ENCODE measurements at places on chromosomes 6 and 20.
A peak's percentile ranks its signal among the peaks of the same experiment; 100 is the strongest.

- DNase-seq = no peak
These were observed 10.9 kb downstream of the PYGB start for GRCh38 chr20:25258828-25259227.

GRCh38 chr20:40682104-40682981 lies 6.7 kb downstream of the MAFB start:
- no peak for DNase-seq

- no peak for DNase-seq
These were observed 3.8 kb downstream of the SLC2A4RG start for GRCh38 chr20:63743210-63743970.

- no peak for DNase-seq
These were observed 84.2 kb downstream of the FOXF2 start for GRCh38 chr6:1473598-1473997.

GRCh38 chr20:50645253-50646068 lies 45.9 kb downstream of the RIPOR3 start:
- DNase-seq = no peak

- DNase-seq = no peak
These were observed 223.4 kb upstream of the TAB2 start for GRCh38 chr6:149094156-149094555.

- no peak for DNase-seq
These were observed 30.7 kb downstream of the FGD2 start for GRCh38 chr6:37036146-37036545.

- DNase-seq = no peak
These were observed 146.5 kb upstream of the TOP1 start for GRCh38 chr20:40882152-40882551.

DNA sequence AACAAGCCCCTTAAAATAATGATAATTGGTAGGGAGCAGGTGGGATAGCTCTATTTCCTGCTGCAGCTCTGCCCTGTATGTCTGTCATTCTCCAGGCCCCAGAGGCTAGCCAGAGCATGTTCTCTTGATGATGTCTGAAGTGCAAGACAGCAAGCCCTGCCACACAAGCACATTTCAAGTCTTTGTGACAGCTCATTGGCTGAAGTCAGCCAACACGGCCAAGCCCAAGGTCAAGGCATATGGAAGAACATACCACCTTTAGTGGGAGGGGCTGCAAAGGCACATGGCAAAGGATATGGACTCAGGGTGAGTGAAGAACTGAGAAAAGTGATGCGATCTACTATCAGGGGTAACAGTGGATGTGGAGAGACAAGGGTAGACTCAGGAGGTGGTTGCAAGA lies 116.1 kb downstream of the PRND start:
- no peak for DNase-seq

- no peak for DNase-seq
These were observed 35.8 kb downstream of the ZBTB46 start for GRCh38 chr20:63795178-63795830.

DNA sequence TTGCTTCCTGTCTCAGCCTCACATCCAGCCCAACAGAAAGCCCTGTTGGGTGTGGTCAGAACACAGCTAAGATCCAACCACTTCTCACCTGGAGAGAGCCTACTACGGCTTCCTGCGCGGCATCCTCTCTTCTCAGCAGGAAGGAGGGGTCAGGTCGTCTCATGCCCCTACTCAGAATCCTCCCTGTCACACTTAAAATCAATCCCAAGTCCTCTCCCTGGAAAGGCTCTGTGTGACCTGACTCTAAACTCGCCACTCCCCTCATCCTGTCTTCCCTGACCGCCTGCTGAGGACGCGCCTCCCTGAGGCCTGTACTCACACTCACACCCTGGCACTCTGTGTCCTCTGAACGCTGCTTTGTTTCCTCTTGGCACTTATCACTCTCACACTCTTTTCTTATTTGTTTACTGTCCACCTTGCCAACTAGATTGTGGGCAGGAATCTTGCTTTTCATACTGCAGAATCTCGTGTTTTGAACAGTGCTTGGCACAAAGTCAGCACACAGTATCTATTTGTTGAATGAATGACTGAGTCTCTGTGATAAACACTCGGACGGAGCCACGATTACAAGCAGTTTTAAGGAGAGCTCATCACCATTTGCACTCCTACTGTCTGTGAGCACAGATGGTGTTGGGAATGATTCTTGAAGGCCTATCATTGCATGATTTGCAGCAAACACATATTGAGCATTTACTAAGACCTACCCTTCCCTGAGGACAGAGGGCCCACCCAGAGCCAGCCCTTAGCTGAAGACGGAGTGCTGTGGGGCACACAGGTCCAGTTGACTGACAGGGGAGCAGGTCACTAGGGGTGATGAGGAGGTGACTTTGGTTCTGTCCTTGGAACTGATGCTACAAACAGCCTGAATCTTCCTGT lies 18.7 kb downstream of the RAB5IF start:
- DNase-seq = peak; percentile 25

GRCh38 chr6:44202332-44202971 lies 14.3 kb upstream of the MYMX start:
- DNase-seq = no peak

DNA sequence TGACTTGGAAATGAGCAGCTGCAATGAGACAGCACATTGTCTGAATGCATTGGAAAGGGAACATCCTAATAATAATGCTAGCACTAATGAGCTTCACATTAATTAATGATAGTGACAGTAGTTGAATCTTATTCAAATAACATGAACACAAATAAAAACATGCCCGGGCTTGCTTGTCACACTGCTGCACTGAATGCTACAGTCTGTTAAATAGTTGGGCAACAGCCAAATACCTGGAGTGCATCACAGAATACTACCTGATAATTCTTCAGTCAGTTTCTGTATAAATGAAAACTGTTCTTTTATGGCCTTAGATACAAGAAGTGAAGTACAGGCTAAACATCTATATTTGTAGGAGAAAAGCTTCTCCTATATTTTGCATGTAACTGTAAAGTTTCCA lies 458.7 kb downstream of the RNF144B start:
- no peak for DNase-seq

DNA sequence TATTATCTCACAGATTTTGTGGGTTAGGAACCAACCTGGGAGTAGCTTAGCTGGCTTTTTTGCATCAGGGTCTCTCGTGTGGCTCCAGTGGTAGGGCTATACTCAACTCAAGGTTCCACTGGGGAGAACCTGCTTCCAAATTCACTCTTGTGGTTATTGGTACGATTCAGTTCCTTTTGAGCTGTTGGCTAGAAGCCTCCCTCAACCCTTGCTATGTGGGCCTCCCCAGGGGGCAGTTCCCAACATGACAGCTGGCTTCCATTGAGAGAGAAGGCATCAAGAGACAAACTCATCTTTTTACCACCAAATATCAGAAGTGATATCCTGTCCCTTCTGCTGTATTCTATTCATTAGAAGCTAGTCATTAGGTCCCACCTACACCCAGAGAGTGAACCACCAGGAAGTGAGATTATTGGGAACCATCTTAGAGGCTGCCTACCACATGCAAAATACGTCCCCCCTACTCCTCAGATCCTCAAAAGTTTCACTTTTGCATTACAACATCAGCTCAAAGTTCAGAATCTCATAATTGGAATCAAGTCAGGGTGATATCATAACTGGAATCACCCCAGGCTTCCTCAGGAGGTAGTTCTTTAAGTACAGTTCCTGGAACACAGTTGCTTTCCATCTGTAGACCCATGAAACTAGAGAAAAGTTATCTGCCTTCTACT lies 30.9 kb downstream of the MKKS start:
- DNase-seq = no peak

DNA sequence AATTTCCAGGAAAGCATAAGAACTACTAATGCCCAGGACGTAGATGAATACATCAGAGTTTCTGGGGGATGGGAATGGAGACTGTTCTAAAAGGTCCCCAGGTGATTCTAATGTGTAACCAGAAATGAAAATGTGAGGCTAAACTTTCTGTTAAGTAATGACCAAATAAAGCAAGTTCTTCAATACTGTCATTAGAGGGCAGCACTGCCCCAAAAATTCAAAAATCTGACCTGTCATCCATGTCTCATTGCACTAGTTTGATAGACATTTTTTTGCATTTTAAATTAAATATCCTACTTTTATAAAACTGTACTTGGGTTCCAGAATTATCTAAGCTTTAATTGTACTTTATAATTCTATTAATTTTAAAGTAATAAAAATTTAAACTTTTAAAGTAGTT lies 94.9 kb downstream of the RFX6 start:
- DNase-seq = peak; percentile 76

DNA sequence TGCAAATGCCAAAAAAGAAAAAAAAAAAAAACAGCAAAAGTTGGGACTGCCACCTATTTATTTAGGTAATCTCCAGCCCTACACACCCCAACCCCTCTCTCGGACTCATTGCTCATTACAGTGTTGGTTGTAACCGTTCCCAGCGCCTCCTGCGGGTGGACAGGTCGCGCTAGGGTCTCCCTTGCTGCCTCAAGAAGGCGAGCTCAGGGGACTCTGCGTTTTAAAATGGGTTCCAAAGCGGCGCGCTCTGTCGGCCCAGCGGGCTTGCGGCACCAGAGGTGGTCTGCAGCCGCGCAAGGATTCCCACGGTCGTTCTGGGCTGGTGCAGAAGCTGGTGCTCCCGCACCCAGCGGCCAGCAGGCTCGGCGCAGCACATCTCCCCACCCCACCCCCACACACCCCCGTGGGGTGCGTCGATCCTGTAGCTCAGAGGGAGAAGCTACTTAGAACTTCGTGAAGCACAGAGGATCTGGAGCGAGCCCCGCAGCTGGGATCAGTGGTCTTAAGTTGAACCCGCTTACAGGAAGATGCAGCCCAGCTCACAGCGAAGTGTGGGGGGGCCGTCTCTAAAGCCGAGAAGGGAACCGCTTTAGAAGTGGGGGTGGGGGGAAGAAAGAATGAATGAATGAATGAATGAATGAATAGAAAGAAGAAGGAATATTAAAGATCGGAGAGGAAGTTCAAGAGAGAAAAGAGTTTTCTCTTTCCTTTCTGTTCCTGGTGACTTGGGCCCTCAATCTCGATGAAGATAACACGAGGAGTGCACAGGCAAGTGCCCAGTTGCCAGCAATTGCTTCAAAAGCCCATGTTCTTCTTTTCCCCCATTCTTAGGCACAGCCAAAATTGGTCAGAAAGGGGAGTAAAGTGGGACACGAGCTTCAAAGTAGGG lies 780 bp downstream of the TFAP2A start:
- no peak for DNase-seq

- no peak for DNase-seq
These were observed 4.0 kb downstream of the CST9 start for GRCh38 chr20:23601715-23602114.

- peak; percentile 59 for DNase-seq
These were observed 489.8 kb upstream of the SOX4 start for GRCh38 chr6:21103626-21104224.

GRCh38 chr20:32338665-32339064 lies 19.5 kb upstream of the ASXL1 start:
- DNase-seq = no peak

GRCh38 chr6:46925563-46926253 lies 4.0 kb upstream of the ADGRF5 start:
- no peak for DNase-seq

DNA sequence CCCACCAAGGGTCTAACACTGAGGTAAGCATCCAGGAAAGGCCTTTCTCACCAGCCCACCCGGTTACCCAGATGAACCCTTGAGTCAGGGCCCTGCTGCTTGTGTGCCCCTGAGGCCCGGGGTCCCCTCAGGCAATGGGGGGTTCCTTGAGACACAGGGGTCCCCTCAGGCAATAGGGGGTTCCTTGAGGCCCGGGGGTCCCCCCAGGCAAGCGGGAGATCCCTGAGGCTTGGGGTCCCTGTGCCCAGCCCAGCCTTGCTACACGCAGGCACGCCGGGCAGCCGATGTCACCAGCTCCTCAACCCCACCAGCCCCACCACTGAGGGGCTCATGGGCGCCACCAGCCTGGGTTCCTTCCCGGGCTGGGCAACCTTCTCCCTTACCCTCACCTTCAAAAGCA lies 247.2 kb downstream of the TTLL2 start:
- DNase-seq = no peak

DNA sequence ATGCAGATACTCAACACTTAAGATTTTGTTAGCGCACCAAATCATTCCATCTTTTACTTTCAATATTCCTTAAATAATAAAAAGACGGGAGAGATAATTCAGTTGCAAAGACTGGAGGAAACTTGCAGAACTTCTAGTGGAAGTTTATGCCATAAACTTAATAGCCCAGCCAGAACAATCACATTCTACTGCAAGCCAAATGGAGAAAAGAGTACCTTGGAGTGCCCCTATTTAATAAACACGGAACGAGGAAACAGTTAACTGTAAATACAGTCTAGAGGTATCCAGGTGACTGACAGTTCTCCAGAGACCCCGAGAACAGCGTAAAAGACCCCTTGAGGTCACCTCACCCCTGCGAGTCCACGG lies 635 bp downstream of the SLC35B3 start:
- no peak for DNase-seq

DNA sequence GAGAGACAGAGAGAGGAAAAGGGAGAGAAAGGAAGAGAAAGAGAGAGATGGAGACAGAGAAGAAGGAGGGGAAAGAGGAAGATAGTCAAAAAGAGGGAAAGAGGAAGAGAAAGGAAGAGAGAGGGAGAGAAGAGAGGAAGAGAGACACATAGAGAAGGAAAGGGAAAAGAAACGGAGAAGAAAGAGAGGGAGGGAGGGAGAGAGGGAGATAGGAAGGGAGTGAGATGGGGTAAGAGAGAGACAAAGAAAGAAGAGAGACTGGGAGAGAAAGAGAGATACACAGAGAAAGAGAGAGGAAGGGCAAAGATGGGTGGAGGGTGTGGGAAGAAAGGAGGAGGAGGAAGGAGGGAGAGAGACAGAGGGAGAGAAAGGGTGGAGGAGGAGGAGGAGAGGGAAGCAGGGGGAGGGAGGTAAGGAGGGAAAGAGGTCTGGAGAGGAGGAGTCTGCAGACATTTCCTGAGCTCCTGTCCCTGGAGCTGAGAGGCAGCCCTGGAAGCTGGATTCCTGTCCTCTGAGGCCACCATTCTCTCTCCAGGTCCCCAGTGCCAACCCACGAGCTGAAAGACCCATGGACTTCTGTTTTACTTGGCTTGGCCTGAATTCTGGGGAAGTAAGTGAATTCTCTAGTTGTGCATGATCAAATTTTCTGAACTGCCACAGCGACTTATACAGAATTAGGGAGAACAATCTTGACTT lies 9.9 kb downstream of the FOXF2 start:
- no peak for DNase-seq

- no peak for DNase-seq
These were observed 4.3 kb downstream of the E2F1 start for GRCh38 chr20:33681728-33682353.

Measured in NCI-H774 (cell line).